Muscle of leg (tissue), 16 donors: ENCODE measurements at places on chromosomes 11 and 22. TPM values are rescaled to one million over a fixed set of nuclear protein-coding genes. Genes with fewer than 3 reads are reported as not detected.

The MMP11 gene
- 8.9 TPM for total RNA-seq

The NELL1 gene
- total RNA-seq, result 6.5 TPM

The YPEL4 gene
- total RNA-seq, result 0.53 TPM

The FGF4 gene
- total RNA-seq, result 5.4 TPM

The DERL3 gene
- 0.62 TPM for total RNA-seq

The CPT1B gene
- total RNA-seq, result 46.2 TPM

The SYT13 gene
- 0.49 TPM for total RNA-seq

The VSTM5 gene
- 0.31 TPM for total RNA-seq

The HEPHL1 gene
- not detected for total RNA-seq

- DNase-seq, result no peak
- H3K27me3 ChIP-seq, result no peaks in the 10 kb centered on the region
- no peak overlapping the region for H3K4me3 ChIP-seq
- H3K27ac ChIP-seq, result no peak overlapping the region
- H3K4me1 ChIP-seq, result peaks cover 28% of the 10 kb centered on the region
- H3K36me3 ChIP-seq, result peaks cover 45% of the 10 kb centered on the region
Measured at GRCh38 chr22:49824185-49824925, 3.3 kb downstream of the BRD1 start.

DNA sequence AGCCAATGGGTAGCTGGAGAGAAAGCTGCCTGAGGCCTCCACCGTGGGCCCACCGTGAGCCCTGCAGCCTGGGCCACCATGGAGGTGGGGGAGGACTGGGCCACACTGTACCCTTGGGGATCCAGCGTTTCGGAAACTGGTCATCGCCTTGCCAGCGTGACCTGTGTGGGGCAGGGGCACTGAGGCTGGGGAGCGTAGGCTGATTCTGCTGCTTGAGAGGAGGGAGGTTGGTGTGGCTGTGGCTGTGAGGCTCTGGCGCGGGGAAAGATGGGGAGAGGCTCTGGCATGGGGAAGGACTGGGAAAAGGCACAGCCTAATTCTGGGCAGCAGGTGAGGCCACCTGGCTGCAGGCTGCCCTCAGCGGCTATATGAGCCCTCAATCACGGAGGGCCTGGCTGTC lies 12.6 kb upstream of the TTLL12 start:
- H3K36me3 ChIP-seq, result no peaks in the 10 kb centered on the region
- H3K27ac ChIP-seq, result no peak overlapping the region
- H3K4me1 ChIP-seq, result peaks cover 9% of the 10 kb centered on the region
- no peak overlapping the region for H3K4me3 ChIP-seq
- H3K27me3 ChIP-seq, result no peaks in the 10 kb centered on the region
- DNase-seq, result no peak

DNA sequence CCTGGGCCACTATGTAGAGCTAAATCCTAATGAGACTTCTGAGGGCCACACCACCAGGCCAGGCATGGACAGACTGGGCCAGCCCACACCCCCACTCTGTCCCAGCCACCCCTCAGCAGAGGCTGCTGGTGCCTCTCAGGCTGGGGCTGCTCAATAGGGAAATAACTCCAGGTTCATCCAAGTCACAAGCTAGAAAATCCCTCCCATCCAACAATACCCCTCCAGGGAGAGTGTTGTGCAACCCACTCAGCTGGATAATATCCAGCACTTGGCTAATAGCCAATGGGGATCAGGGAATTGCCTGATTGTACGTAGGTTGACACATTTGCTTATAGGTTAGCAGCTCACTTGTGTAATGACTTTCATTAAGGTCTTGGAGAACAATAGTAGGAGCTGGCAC lies 64.1 kb upstream of the WNT11 start:
- H3K36me3 ChIP-seq, result no peaks in the 10 kb centered on the region
- peak; percentile 86 for DNase-seq
- no peaks in the 10 kb centered on the region for H3K27me3 ChIP-seq
- H3K27ac ChIP-seq, result peak overlapping the region; percentile 75

DNA sequence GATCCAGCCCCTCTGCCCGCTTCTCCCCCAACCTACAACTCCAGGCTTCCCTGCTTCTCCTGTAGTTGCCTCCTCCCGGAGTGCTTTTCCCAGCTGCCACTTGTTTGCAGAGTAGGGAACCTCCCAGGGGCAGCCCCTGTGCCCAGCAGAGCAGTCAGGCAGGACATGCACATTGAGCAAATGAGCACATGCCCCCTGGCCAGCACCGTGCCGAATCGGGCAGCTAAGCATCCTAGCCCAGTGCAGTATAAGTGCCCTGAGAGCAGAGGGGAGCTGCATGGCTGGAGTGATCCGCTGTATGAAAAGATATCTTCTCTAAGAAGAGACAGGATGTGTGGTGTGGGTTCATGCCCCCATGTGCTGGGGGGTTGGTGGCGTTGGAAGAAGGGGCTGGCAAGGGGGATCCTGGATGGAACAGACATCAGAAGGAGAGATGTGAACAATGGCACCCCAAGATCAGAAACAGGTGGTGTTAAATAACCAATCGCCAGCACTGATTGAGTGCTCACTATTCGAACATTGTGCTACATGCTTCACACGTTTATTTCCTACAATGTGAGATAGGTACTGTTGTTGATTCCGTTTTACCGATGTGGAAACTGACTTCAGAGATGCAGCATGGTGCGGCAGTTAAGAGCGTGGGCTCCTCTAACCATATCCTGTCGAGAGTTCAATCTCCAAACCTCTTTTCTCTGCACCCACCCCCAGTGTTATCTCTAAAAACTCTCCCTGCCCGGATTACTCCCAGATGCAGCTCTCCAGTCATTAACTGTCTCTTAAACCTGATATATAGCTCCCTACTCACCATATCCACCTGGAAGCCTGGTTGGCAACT lies 1.2 kb downstream of the AIP start:
- H3K4me3 ChIP-seq, result peak overlapping the region; percentile 72
- H3K4me1 ChIP-seq, result peaks cover 17% of the 10 kb centered on the region
- H3K36me3 ChIP-seq, result peaks cover 28% of the 10 kb centered on the region

DNA sequence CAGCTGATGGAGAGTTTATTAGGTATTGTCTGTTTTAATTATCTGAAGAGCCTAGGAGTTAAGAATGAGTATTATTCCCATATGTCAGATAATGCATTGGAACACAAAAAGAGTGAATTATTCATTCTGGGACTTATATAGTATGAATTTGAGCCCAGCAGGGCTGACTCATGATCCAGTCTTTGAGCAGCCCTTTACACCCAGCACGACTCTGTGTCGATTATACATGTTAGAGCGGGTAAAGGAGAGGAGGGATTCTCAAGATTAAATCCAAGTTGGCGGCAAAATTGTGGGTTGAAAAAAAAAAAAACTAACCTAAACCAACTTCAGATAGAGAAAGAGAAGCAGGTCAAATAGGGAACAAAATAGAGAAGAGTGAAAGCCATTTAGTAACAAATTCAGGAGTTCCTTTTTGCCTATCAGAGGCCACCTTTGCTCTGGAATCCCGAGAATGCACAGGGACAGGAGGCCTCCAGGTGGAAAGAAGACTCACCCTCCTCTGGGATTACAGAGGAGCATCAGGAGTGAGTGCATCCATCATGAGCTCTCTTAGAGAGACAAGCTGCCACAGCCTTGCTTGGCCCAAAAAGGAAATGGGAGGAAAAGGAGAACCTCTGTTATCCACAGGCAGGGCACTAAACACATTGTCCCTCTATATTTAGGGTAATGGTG lies 3.1 kb downstream of the MRGPRX1 start:
- no peak overlapping the region for H3K27ac ChIP-seq
- no peak for DNase-seq
- H3K4me3 ChIP-seq, result no peak overlapping the region
- no peaks in the 10 kb centered on the region for H3K36me3 ChIP-seq

GRCh38 chr22:17785185-17786184 lies 11.2 kb upstream of the BID start:
- no peak for DNase-seq
- no peak overlapping the region for H3K4me3 ChIP-seq
- H3K27me3 ChIP-seq, result no peaks in the 10 kb centered on the region
- peaks cover 36% of the 10 kb centered on the region for H3K4me1 ChIP-seq
- no peak overlapping the region for H3K27ac ChIP-seq

GRCh38 chr11:94793002-94793401 lies 24.8 kb downstream of the AMOTL1 start:
- H3K4me1 ChIP-seq, result peaks cover 24% of the 10 kb centered on the region
- H3K27me3 ChIP-seq, result no peaks in the 10 kb centered on the region
- no peak overlapping the region for H3K4me3 ChIP-seq
- DNase-seq, result no peak

GRCh38 chr11:70220136-70220535 lies 17.0 kb downstream of the FADD start:
- H3K36me3 ChIP-seq, result no peaks in the 10 kb centered on the region
- no peak overlapping the region for H3K4me3 ChIP-seq
- no peak for DNase-seq
- H3K27ac ChIP-seq, result no peak overlapping the region
- H3K27me3 ChIP-seq, result peaks cover 7% of the 10 kb centered on the region

DNA sequence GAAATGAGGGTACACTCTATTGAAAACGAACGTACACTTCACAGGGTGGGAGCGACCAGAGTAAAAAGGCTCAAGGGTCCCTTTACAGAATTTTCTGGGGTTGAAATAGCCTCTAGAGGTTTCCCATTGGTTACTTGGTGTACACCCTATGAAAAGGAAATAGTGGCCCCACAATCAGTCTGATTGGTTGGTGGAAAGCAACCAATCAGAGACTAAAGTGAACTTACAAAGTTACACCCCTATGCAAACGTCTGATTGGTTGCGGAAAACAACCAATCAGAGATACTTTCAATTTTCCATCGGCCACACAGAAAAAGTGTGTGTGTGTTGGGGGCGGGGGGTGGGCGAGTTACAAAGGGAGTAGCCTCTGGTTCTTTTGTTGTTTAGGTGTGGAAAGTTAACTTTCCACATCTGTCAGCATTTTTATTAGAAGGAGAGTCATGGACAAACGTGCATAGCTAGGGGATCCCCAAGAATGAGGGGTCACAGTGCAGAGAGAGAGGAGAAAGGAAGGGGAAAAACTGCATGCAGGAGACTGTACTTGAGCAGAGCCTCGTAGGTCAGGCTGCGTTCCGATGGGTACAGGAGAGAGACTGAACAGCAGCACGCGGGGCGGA lies 1152.1 kb downstream of the TBC1D22A start:
- no peak for DNase-seq
- no peaks in the 10 kb centered on the region for H3K36me3 ChIP-seq
- H3K4me3 ChIP-seq, result no peak overlapping the region
- peaks cover 15% of the 10 kb centered on the region for H3K4me1 ChIP-seq
- H3K27me3 ChIP-seq, result no peaks in the 10 kb centered on the region

DNA sequence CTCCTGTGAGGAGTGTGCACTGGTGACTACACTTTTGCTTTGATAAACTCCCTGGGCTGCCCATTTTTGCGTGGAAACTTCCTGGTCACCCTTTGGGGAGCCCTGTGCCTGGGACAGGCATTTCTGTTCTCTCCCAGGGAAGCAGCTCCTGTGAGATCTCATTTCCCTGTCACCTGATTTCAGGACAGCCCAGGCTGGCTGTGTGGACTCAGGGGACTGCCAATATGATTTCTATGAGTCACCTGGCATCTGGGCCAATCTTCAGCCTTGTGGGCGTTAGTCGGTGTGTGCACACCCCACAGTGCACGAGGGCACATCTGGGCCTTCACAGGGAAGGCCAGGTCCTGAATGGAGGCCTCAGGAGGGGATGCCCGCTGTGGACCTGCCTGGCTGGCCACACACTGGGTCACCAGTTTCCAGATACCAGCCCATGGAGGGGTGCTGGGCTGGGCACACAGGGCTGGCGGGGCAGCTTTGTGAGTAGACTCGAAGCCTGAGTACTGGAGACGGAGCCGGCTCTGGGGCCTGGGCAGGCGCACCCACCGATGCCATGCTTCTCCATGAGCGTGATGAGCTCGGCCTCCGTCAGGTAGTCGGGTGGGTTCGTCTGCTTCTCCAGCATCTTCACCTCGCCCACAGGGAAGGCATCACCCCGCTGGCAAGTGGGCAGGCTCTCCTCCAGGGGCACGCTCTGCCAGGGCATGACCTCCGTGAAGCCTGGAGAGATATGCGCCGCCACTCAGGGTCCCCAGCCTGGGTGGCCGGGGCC lies 9.4 kb upstream of the PPM1F start:
- H3K27ac ChIP-seq, result no peak overlapping the region
- DNase-seq, result no peak
- H3K36me3 ChIP-seq, result peaks cover 85% of the 10 kb centered on the region
- H3K27me3 ChIP-seq, result no peaks in the 10 kb centered on the region
- no peak overlapping the region for H3K4me3 ChIP-seq

- H3K27ac ChIP-seq, result peak overlapping the region; percentile 99
- no peaks in the 10 kb centered on the region for H3K27me3 ChIP-seq
- peak; percentile 18 for DNase-seq
- H3K36me3 ChIP-seq, result peaks cover 27% of the 10 kb centered on the region
- peak overlapping the region; percentile 88 for H3K4me3 ChIP-seq
Measured at GRCh38 chr11:10809373-10810160, 841 bp upstream of the EIF4G2 start.

DNA sequence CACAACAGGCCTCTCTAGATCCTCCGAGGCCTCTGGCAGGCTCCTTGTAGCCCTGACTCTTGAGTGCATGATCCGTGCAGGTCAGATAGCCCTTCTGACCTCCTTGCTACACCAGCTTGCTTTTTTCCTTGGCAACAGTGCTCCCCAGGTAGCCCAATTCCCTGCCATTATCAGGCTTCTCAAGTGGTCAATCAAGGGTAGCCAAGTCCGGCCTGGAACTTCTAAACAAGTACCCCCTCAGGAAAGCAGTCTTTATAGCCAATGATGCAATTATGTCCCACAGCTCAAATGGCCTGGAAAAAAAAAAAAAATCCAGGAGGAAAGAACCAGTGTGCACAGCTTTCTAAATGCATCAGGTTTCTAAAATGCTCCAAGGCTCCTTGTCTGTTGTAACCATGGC lies 59.8 kb downstream of the TENM4 start:
- H3K36me3 ChIP-seq, result no peaks in the 10 kb centered on the region
- no peak overlapping the region for H3K27ac ChIP-seq
- peaks cover 3% of the 10 kb centered on the region for H3K4me1 ChIP-seq
- DNase-seq, result no peak

GRCh38 chr11:33055375-33055774 lies 16.0 kb downstream of the TCP11L1 start:
- DNase-seq, result no peak
- no peak overlapping the region for H3K27ac ChIP-seq
- no peak overlapping the region for H3K4me3 ChIP-seq
- H3K27me3 ChIP-seq, result no peaks in the 10 kb centered on the region

- H3K4me3 ChIP-seq, result no peak overlapping the region
- H3K27ac ChIP-seq, result no peak overlapping the region
Measured at GRCh38 chr11:121650351-121651256, 197.8 kb upstream of the SORL1-AS1 start.
